ENCODE measurements at places on chromosomes 5 and 9. TPM values are rescaled to one million over a fixed set of nuclear protein-coding genes. Genes with fewer than 3 reads are reported as not detected.

TRIM36 gene
- 0.29 TPM for total RNA-seq

PRSS3 gene
- total RNA-seq = 11.1 TPM

FGF1 gene
- total RNA-seq = 2.6 TPM

FSD1L gene
- total RNA-seq = 10.3 TPM

ENTREP1 gene
- under 0.01 TPM for total RNA-seq

Data from smooth muscle cell of trachea (primary cell).